ENCODE measurements at places on chromosomes 4 and X.

DNA sequence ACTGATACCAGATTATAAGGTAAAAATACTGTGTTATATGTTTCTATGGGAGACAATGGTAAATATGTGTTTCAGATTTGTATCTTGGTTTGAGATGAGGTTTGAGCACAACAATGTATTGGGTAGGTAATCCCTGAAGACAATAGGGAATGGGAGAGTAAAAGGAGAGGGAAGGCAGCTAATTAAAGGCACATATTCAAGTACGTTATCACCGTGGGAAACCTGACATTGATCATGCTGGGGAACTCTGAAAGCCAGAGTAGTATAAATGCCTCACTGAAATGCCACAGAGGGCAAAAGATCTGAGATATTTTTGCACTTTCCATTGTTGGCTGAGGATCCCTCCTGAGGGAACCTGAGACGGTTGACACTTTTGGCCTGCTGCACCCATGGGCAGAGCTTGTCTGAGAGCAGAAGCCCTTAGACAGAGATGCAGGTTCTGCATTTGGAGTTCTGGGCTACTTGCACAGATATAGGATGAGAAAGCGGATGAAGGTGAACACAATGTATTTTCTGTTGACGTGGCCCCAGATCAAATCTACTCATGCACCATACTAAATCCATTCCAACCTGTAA is 506.7 kb downstream of the PCDH18 start:
- no peak for DNase-seq

GRCh38 chr4:100848841-100849240 is 331.0 kb upstream of the EMCN start:
- no peak for DNase-seq

- no peak for DNase-seq
Measured at GRCh38 chr4:48495941-48496340, 5.9 kb downstream of the ZAR1 start.

GRCh38 chrX:123803331-123803983 is 56.4 kb upstream of the XIAP start:
- peak; percentile 32 for DNase-seq

DNA sequence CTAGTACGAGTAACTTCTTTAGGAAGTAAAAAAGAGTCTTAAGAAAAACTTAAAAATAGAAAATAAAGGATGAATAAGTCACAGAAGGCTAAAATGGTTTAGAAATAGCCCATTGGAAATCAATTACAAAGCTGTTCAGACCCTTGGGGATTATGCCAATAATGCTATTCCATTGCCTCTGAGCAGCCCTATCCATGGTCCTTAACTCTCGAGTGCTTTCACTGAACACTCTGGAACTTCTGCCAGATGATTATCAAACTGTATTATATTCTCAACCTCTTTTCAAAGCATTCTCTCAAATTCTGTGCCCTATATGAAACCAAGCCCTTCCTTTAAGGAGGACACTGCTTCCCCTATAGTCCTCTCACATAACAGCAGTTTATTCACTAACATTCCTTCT is 17.0 kb downstream of the SLC9B1 start:
- DNase-seq = no peak

DNA sequence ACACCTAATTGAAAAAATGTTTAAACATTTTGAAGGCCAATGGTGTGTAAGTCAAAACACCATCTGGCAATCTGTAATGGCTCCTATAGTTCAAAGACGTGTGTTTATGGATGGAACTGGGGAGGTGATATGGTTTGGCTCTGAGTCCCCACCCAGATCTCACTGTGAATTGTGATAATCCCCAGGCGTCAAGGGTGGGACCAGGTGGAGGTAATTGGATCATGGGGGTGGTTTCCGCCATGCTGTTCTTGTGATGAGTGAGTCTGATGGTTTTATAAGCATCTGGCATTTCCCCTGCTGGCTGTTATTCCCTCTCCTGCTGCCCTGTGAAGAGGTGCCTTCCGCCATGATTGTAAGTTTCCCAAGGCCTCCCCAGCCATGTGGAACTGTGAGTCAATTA is 52.2 kb downstream of the ADRA2C start:
- no peak for DNase-seq

DNA sequence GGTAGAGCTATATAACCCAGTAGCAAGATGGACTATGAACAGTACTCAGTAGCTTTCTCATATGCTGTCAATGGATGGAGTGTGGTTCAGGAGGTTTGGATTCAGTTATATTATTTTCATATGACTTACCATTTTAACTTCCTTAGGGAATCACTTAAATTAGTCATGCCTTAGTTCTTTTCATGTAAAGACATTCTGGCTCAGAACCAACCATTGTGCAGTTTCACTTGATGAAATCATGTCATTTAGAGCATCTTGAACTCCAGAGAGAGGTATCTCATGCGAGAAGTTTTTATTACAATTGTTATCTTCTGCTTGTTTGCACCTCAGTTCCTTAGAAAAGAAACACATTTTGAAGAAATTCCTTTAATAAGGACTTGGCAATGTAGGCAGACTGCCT is 55.8 kb downstream of the IL1RAPL2 start:
- DNase-seq = no peak

DNA sequence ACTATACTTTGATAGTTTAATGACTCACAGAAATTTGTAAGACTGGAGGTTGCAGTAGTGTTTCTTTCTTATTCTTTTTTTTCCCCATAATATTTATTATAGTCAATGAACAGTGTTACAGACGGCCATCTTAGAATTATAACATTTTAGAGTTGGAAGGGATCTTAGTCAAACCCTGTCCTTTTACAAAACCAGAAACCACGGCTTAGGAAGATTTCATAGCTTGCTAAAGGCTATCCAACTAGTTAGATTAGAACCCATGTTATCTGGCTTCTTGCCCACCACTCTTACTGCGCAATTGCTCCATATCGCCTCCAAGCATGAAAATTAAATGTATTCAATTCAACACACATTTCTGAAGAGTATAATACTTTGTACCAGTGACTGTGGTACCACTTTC is 1.1 kb downstream of the XIAP start:
- DNase-seq = no peak
